ENCODE measurements at places on chromosomes 5 and 9.

DNA sequence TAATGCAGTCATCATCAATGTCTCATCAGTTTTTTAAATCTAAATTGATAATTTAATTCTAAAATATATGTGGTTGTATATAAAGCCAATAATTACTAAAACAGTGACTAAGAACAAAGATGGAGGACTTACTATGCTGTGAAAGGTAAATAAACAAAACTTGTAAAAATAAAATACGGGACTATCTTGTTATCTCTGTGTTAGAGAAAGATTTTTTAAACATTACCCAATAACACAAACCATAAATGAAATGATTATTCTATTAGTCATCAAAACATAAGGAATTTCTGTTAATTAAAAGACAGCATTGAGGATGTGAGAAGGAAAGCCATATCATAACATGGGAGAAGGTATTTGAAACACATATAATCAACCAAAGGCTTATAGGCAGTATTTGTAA, 226.2 kb upstream of the SMC2 start:
- no peak for DNase-seq

- DNase-seq = no peak
Observed at GRCh38 chr5:133141746-133142145, 89.9 kb downstream of the HSPA4 start.

- no peak for DNase-seq
Observed at GRCh38 chr9:121439711-121440664, 59.7 kb downstream of the GGTA1 start.

- peak; percentile 69 for DNase-seq
Observed at GRCh38 chr5:98309785-98310598, 463.5 kb upstream of the RGMB start.

- no peak for DNase-seq
Observed at GRCh38 chr5:81192373-81192750, 40.8 kb upstream of the CKMT2 start.

GRCh38 chr5:146794326-146795029, 84.1 kb downstream of the PPP2R2B start:
- DNase-seq = no peak

- DNase-seq = no peak
Observed at GRCh38 chr9:113488490-113488889, 25.0 kb downstream of the RGS3 start.

GRCh38 chr9:134219646-134220060, 55.3 kb upstream of the RNU6ATAC start:
- DNase-seq = no peak

DNA sequence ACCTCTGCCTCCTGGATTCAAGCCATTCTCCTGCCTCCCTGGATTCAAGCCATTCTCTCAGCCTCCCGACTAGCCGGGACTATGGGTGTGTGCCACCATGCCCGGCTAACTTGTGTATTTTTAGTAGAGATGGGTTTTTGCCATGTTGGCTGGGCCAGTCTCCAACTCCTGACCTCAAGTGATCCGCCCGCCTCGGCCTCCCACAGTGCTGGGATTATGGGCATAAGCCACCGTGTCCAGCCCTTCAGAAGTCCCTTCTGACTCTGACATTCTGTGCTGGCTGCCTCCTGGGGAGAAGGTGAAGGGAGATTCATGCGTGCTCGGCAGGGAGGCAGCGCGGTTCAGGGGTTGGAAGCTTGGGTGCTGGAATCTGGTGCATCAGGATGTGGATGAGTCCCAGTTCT, 28.8 kb downstream of the PRRX2 start:
- DNase-seq = no peak

- DNase-seq = no peak
Observed at GRCh38 chr9:124347206-124347967, 67.9 kb downstream of the PSMB7 start.

DNA sequence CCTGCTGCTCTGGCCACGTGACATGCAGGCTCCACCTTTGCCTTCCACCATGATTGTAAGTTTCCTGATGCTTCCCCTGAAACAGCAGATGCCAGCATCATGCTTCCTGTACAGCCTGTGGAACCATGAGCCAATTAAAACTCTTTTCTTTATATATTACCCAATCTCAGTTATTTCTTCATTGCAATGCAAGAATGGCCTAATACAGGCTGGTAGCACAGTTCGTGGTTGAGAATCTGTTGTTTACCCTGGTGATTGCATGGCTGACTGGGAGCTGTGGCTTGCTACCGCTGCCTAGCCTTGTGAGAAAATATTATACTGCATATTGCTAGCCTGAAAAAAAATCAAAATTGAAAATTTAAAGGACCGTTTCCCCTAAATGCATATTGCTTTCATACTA, 44.8 kb upstream of the PTPN3 start:
- DNase-seq = no peak
